Pulmonary artery endothelial cell (primary cell): ENCODE measurements at places on chromosomes 6 and 20. TPM values are rescaled to one million over a fixed set of nuclear protein-coding genes. Genes with fewer than 3 reads are reported as not detected.
A peak's percentile ranks its signal among the peaks of the same experiment; 100 is the strongest.

DNA sequence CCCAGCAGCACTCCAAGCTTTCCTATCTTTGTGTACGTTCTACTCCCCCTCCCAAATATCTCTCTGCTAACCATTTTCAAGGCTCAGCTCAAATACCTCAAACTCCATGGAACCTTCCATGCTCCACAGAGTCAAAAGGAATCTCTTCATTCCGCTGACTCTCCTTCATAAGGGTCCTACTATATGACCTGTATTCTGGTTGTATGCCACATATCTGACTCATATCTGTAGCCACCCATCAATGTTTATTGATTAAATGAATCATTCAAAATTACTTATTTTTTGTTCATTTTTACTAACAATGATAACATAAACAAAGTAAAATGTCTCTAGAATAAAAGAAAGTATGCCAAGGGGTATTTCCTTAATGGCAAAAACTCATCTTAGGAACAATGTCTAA, 123.2 kb downstream of the ARHGAP18 start:
- DNase-seq = no peak

GRCh38 chr6:105458084-105458483, 55.2 kb upstream of the PREP start:
- DNase-seq = no peak

- no peak for DNase-seq
These were observed 3.5 kb downstream of the RNASET2 start for GRCh38 chr6:166952567-166953486.

DNA sequence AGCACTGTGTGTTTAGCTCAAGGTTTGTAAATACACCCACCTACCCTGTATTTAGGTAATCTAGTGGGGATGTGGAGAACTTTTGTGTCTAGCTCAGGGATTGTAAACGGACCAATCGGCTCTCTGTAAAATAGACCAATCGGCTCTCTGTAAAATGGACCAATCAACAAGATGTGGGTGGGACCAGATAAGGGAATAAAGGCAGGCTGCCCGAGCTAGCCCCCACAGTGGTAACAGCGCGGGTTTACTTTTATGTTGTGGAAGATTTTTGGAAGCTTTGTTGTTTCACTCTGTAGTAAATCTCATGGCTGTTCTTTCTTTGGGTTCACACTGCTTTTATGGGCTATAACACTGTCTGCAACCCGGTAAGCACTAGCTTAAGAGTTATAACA, 32.1 kb upstream of the RANBP9 start:
- no peak for DNase-seq

The TMC2 gene
- not detected in 2 replicates for total RNA-seq

The DEF6 gene
- 0.25 and 0.26 TPM in 2 replicates for total RNA-seq

- peak; percentile 17 for DNase-seq
These were observed 1.1 kb downstream of the SPTLC3 start for GRCh38 chr20:13009682-13010406.

DNA sequence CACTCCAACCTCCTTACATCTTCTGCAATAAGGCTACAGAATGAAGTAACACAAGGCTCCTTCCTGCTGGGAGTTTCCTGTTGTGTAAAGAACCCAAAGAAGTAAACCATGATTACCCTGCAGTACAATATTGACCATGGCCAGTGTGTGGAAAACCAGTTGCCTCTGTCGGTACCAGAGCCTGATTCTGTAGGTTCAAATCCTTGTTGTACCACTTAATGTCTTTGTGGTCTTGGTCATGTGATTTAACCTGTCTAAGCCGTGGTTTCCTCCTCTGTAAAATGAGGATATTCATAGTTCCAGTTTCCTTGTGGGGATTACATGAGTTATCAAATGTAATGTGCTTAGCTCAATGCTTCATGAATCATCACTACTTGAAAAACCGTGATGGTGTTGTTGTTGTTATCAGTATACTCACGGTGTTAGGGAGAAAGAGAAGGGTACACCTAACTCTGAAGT, 60.3 kb upstream of the PRELID3B start:
- no peak for DNase-seq

The SCUBE3 gene
- 0.26 and 0.53 TPM in 2 replicates for total RNA-seq

The CPNE5 gene
- 6.9 and 7.5 TPM in 2 replicates for total RNA-seq

- DNase-seq = no peak
These were observed 206.8 kb upstream of the THEMIS start for GRCh38 chr6:128107682-128108081.

The TPBG gene
- 9.0 and 11.4 TPM in 2 replicates for total RNA-seq

DNA sequence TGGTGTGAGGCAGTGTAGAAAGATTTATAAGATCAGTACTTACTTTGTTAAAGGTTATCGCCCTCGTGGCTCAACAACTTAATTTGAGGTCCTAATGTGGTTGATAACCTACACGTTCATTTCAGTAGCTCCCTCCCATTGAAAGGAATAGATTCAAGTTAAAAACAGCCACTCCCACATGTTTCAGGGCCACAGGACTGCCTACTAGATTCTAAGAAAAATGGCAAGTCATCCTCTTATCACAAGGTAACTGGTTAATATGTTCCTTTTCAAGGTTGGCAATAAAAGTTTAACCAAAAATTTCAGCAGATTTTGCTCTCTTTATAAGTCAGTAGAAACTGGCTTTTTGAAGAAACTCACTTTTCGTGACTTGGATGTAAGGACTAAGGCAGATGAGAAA, 17.1 kb downstream of the GSTA2 start:
- no peak for DNase-seq

GRCh38 chr20:19921284-19921793, 95.8 kb upstream of the NAA20 start:
- DNase-seq = no peak

The NUS1 gene
- 20.2 and 21.4 TPM in 2 replicates for total RNA-seq

GRCh38 chr6:30497714-30498113, 8.4 kb downstream of the HLA-E start:
- DNase-seq = no peak

DNA sequence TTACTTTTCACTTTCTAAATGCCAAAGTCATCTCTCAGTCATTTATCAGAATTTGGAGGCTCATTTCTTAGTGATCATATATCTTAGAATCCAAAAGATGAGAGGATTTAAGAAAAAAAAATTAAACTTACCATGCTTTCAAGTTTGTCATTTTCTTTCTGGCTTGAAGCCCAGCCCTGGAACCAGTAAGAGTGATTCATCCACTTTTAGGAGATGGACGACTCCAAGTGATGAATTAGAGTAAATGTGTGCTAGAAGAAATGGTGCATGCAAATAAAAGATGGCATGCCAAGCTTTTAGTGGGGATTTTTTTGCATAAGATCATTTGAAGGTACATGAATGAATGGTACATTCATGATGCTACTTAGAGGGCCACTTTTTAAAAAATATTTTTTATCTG, 20.1 kb downstream of the PLCB1 start:
- DNase-seq = no peak

The CPXM1 gene
- total RNA-seq = 0.26 and 0.74 TPM in 2 replicates

The ENPP5 gene
- total RNA-seq = not detected in 2 replicates

DNA sequence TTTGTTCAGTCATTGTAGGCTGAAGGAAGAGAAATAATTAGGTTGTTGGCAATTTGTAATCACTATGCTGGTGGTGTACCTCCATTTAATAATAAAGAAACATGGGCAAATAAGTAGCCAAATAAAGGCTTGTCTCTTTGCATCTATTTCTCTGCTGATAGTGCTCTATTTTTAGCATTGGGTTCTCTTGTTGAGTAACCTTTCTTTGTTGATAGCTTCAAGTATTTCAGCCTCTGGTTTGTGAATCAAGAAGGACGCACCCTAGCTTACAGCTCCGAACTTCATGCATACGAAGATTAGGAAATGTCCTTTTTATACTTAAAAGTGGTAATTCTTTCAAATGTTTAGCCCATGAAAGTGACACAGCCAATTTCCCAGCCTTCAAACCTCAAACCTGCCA, 2.6 kb downstream of the PPP1R14C start:
- DNase-seq = no peak

- no peak for DNase-seq
These were observed 56.4 kb downstream of the NRN1 start for GRCh38 chr6:5950361-5950785.

DNA sequence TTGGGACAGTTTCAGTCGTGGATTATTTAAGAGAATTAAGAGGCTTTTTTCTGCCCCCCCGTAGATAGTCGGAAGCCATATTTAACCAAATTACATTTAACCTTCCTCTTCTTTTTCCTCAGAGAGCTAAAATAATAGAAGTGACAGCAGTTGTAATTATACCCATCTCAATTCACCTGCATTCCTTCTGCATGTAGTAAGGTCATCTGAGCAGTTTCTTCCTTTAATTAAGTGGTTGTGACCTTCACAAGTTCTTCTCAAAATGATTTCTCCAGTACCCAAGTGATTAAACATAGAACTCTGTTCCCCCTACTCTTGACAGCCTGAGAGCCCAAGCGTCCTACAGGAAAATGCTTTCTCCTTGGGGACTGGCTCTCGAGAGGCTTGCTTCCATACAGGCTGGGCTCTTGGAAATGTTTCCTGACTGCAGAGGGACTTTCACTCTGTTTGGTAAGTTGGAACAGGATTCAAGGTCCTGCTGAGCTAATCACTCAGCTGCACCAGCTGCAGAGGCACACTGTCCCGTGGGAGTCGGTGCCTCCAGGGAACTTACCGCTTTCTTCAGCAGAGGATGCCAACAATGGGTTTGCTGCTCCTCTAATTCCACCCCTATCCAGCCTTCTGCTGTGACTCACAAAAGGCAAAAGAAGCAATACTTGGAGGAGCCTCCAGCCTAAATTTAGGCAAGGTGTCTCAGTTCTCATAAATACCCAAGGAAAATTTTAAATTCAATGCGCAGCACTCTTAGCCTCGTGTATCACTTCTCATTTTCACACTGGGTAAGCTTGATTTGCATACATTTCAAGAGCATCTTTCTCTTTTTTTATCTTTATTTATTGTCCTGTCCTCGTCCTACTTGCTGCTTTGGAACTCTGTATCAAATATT, 414.9 kb downstream of the KIF16B start:
- no peak for DNase-seq

- no peak for DNase-seq
These were observed 65.5 kb downstream of the ISM1 start for GRCh38 chr20:13286607-13287006.

- DNase-seq = no peak
These were observed 72.3 kb downstream of the BMP7 start for GRCh38 chr20:57194154-57194553.

The ZNF318 gene
- 5.6 and 6.7 TPM in 2 replicates for total RNA-seq

- DNase-seq = no peak
These were observed 135.9 kb downstream of the AGPAT4 start for GRCh38 chr6:161137839-161138542.

DNA sequence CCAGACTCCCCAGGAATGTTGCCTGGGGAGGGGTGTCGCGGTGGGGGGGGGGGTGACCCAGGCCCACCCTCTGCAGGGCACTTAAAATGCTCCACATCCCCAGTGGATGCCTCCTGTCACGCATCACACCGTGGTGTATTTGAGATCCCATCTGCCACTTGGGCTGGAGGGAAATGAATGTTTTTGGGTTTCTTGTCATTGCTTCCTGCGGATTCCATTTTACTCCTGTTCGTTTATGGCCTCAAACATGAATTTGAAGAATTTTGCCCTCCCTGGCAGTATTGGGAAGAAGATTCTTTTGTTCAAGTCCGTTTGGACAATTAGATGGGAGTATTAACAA, 544 bp upstream of the KHDC1 start:
- no peak for DNase-seq

The GDAP1L1 gene
- total RNA-seq = not detected in 2 replicates

The NOTCH4 gene
- total RNA-seq = 20.1 and 25.0 TPM in 2 replicates

GRCh38 chr6:73985891-73986290, 289.9 kb downstream of the CD109 start:
- no peak for DNase-seq

- no peak for DNase-seq
These were observed 68.9 kb downstream of the GINS1 start for GRCh38 chr20:25476106-25477013.

- no peak for DNase-seq
These were observed 155.3 kb upstream of the ZNF217 start for GRCh38 chr20:53748821-53749421.

- DNase-seq = no peak
These were observed 9.1 kb downstream of the ZNFX1 start for GRCh38 chr20:49268600-49269365.

- DNase-seq = no peak
These were observed 7.9 kb downstream of the SUPT3H start for GRCh38 chr6:45369870-45370269.

DNA sequence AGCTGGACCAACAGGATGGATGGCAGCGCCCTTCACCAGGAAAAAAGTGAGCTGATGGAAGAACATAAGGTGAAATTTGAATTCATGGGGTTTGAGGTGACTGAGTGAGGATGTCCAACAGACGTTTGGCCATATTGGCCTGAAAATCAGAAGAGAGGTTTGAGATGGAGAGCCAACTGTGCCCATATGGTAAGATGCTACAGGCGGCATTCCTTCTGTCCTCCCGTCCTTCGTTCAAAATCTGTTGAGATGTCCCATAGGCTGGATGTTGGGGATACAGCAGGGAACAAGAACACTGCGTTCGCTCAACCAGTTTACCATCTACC, 468 bp upstream of the CMTR1 start:
- DNase-seq = no peak

The RIPOR2 gene
- 0.18 TPM in 1 of 2 replicates, not detected in the other for total RNA-seq

DNA sequence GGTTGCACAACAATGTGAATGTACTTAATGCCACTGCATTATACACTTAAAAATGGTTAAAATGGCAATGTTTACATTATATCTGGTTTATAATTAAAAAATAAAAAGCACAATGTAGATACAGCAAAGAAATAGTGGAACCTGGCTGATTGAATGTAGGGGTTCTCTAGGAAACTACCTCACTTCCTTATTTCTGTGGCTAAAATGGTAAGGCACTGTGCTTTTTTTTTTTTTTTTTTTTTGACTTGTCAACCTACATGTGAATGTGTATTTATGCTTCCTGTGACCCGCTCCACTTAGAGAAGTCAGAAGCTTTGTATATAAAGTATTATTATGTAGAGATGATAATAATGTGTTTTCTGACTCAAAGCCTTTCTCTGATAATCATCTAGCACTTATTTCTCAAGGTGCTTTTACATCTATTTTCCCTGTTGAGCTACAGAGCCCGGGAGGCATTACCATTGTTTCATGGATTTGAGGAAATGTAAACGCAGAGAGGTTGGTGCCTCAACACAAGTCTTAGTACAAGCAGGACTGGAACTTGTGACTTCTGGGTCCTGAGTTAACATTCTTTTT, 55.0 kb downstream of the SOX4 start:
- no peak for DNase-seq

The RAD21L1 gene
- total RNA-seq = 0.14 and 0.26 TPM in 2 replicates

The SRMS gene
- not detected in 2 replicates for total RNA-seq

- peak; percentile 43 for DNase-seq
These were observed 37.6 kb upstream of the PLCB1 start for GRCh38 chr20:8094415-8094818.

- no peak for DNase-seq
These were observed 275.7 kb downstream of the PAX1 start for GRCh38 chr20:21981179-21981578.

The CHRNA4 gene
- not detected in 2 replicates for total RNA-seq
